Activated naive CD4-positive, alpha-beta T cell (primary cell): ENCODE measurements at places on chromosomes 2 and 18.

DNA sequence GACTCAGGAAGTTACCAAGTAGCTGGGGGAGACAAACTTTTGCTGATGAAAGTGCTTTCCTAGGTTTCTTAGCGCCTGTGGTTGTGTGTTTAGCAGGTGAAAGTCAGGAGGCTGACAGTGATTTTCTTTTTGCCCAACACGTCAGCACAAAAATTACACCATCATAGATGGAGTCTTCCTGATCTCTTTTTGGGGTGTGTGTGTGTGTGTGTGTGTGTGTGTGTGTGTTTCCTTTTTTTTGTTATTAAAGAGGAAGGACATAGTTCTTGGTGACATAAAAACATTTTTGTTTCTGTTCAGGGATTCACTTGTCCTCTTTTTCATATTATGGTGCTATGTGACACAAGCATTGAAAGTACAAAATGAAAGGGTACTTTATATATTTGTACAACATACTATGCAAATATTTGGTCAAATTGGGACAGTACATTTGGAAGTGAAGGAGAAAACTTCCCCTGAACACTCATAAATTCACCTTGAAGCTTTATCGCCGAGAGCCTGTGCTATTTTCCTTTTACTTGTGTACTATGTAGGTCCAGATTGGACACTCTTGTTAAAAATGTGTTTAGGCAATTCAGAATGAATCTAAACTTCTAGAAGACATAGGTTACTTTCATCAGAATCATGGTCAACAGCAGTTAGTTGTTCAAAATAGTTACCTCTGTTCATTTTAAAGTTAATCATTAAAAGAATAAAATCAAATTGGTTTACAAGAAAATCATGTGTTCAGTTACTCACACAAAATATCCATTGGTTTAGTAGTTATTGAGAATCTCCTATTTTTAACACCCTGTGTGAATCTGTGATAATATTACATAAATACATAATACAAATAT is 491.9 kb downstream of the IRS1 start:
- DNase-seq: no peak

DNA sequence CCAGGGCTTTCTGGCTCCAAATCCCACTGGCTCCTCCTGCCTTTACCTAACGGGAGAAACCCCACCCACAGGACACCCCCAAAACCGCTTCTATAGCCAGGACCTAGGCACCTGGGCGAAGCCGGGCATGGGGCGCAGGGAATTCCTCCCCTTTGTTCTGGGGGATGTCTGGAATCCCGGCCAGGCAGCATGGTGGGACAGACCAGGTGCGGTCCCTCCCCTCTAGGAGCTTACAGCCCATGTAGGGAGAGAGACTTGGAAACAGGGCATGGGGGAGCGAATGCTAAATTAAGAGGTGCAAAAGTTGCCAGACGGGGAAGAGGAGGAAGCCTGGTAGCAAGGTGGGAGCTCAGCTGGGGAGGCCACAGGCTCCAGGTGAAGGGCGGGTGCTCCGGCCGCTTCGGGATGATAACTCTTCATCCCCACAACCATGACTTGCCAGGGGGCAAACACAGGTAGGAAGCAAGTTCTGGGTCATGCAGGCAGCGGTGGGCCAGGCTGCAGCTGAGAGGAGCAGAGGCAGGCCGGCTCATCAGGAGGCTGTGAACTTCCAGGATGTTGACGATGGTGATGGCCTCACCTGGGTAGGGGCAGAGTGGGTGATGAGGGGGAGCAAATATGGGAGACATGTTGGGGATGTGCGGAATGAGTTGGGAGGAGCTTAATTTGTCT is 1.3 kb downstream of the TMEM37 start:
- no peak for DNase-seq

GRCh38 chr2:158113741-158114295 is 12.1 kb downstream of the UPP2 start:
- no peak for DNase-seq

GRCh38 chr2:203453858-203454451 is 81.1 kb downstream of the RAPH1 start:
- DNase-seq: no peak

DNA sequence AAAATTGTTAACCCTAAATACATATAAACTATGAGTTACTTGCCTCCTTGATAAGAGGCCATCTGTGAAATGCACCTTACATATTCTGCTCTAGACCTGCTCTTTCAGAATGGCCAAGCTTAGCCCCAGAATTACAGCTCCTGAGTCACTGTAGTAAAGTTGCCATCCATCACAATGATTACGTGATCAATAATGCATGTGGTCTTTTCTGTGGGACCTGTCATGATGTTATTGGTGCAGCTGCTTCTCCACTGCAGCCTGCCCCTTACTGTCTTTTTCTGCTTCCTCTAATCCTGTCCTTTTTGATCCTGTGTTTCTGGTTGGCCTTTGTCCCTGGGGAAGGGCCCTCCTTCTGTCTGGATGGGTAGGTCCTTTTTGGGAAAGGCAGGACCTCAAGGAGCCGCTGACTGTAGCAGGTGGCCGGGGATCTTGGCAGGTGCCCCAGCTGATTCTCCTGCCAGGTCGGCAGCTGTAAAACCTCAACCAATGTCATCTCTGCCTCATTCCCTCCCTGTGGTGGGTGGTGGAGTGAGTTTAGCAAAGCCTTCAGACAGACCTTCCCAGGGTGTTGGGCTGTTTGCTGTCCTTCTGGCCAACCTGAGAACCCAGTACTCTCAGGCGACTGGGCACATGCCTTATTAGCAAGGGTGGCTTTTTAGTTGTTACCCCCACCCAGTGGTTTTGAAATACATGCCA is 126.2 kb upstream of the EML6 start:
- DNase-seq: no peak

DNA sequence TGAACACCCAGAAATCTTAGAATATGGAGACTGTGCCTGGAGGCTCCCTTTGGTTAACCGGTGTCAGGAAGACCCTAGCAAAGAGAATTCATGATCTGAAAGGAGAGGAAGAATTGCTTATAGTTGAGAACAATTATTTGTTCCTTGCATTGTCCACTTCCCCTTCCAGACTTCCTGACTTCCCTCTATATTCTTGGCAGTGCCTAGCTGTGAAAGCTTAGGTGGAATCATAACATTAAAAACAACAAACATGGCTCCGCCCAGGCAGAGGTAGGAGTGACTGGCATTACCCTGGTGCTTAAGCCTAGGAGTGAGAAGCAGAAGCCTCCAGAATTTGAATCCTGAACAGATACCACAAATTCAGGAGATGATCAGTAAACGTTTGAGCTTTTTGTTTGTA is 1.9 kb downstream of the TTL start:
- no peak for DNase-seq

DNA sequence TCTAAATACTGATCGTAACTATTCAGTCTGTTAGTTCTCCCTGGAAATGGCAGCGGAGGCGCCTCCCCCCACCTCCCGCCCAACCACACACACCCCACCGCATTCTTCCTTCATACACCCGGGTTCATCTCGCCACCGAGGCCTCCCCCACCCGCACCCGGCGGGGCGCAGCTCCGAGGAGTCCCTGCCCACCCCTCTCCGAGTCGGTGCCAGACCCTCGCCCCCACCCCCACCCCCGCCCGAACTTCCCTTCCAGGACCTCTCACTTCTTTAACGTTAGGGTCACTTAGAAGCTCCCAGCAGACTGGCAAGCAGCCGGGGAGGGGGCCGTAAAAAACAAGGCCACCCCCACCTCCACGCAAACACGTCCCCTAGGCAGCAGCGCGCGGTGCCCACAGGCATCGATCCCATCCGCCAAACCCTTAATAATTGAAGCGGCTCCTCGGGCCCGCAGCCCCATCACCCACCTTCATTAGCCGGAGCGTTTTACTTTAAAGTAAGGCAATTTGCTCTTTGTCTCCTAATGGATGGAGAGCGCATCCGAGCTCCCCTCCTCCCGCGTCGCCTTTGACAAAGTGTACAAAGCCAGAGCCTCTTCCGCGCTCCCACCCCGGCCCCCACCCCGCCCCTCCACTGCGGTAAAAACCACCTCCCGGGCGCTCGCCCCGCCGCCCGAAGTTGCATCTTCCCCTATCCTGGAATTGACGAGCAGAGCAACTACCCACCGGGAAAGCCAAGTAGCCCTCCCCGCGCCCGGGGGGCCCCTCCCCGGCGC is 624 bp downstream of the ZNF516 start:
- no peak for DNase-seq

DNA sequence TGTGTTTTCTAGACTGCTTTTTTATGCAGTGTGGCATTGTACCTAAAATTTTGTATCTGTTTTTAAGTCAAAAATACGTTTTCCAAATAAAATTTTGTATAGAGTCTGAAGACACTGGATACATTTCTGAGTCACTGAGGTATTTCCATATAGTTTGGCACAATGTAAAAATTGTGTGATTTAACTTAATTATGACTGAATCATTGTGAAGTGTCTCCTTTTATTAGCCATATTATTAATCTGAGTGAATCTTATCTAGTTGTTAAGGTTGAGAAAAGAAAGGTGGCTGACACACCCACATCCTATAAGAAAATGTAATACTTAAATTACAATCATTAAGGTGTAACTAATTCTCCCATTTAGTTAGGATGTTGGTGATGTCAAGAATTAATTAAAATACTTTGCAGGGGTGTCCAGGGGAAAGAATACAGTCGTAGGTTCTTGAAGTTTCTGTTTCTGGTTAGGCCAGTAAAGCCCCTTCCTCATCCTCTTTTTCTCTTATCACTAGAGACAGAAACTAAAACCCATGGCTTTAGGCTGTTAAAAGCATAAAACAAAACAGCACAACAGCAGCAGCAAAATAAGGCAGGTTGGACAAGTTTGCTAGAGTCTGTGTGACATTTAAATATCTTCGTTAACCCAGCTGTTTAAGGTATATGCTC is 71.6 kb downstream of the UBE2E3 start:
- no peak for DNase-seq

DNA sequence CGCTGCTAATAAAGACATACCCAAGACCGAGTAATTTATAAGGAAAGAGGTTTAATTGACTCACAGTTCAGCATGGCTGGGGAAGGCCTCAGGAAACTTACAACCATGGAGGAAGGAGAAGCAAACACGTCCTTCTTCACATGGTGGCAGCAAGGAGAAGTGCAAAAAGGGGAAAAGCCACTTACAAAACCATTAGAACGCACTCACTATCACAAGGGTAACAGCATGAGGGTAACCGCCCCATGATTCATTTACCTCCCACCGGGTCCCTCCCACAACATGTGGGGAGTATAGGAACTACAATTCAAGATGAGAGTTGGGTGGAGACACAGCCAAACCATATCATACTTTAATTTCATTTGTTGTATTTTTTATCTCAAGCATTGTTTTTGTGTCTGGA is 67.5 kb downstream of the ATP9B start:
- no peak for DNase-seq

DNA sequence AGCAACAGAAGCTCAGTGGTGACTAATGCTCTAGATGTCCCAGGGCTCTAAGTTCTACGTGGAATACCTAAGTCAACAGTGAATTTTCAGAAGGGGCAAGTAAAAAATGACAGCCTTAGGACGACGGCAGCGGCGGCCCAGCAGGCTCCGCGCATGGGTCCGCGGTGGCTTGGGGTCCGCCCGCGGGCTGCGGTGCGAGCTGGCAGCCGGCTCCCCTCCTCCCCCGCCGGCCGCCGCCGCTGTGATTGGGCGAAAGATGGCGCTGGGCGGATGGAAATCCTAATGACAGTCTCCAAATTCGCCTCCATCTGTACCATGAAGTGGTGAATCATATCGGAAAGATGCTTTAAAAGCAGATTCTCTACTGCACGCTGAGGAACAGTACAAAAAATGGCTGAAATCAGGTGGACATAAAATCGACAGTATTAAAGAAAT is 74.7 kb downstream of the HNRNPLL start:
- DNase-seq: no peak

- no peak for DNase-seq
Observed at GRCh38 chr2:224957540-224958461, 84.5 kb downstream of the DOCK10 start.

DNA sequence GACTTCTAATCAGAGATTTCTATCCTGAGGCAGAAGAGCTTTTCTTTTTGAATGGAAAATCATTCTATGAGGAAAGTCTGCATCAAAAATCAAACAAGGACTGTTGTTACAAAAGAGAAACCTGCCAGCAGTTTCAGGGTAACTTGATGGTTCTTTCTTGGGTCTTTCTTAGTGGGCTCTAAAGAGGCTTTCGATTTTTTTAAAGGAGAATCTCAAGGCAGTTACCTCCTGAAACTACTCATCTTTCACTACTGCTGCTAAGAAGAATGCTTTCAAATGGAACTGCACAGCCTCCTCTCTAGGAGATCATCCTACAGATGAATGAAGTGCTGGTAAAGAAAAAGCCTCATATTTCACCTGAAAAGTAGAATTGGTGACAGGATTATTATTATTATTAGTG is 272.3 kb downstream of the ERBB4 start:
- DNase-seq: no peak

DNA sequence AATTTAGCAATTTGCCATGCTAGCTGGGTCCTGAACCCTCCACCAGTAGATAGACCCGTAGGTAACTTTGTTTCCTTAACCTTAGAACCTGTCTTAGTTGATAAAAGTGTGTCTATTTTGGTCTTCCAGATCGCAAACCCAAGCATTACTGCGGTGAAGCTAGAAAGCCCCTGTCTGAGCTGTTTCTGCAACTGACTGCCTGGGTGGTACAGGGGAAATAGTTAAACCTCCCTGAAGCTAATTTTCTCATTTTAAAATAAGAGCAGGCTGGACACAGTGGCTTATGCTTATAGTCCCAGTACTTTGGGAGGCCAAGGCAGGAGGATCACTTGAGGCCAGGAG is 101.7 kb upstream of the MSH2 start:
- no peak for DNase-seq

DNA sequence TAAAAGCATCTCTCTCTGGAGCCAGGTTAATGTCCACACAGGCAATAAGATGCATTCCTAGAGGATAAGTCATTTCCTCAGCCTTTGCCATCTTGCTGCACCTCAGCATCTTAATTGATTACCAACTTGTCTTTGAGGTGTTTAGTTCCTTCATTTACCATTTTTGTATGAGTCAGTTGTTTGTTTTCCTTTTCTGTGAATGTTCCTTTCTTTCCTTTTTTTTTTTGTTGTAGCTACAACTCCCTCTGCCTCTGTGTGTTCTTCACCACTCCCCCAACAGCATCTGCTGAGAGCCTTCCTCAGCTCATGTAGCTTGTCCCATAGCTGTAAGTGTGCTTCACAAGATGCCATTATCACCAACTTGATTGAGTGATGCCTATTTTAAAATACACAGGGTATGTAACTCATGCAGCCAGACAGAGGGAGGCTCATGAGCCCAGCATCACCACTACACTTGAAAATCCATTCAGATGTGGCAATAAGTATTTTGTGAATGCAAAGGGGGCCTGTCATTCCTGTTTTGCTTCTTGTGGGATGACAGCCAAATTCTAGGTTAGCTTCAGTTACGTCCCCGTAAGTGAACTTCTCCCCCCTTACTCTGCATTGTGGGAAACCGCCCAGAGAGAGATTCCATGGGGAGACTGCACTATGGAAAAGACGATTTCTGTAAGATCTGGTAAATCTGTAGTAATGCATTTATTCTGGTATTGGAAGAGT is 315.9 kb upstream of the ZEB2 start:
- DNase-seq: no peak

- no peak for DNase-seq
Observed at GRCh38 chr2:197442857-197443256, 8.0 kb upstream of the SF3B1 start.

GRCh38 chr2:241862775-241863535 is 4.3 kb upstream of the PDCD1 start:
- no peak for DNase-seq
